ENCODE measurements at places on chromosomes 11 and 22.

DNA sequence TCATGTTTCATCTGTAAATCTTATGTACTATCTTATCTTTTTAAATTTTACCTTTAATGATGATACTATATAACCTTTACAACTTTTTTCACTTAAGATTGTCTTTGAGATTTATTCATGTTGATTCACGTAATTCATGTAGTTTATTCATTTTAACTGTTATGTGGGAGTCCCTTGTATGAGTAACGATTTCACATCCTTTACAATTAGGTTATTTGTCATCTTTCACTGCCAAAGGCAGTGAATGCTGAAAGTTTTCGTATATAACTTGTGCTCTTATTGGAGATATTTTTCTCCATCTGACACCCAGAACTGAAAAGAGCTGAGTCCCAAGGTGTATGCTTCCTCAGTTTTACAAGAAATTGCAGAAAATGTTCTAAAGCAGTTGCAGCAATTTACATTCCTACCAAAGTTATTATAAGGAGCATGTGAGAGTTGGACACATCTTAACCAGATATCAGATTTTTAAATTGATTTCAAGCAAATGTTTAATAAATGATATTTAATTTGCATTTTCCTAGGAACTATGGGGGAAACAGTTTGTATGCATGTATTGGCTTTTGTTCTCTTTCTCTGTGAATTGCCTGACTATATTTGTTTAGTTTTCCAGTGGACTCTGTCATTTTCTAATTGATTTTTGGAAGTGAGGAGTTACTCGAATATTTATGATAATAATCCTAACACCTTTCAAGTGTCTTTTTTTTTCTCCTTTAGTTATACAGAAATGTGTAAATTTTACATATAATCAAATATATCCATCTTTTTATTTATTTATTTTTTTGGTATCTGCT is 6.4 kb downstream of the ARL14EP start:
- no peak for DNase-seq

DNA sequence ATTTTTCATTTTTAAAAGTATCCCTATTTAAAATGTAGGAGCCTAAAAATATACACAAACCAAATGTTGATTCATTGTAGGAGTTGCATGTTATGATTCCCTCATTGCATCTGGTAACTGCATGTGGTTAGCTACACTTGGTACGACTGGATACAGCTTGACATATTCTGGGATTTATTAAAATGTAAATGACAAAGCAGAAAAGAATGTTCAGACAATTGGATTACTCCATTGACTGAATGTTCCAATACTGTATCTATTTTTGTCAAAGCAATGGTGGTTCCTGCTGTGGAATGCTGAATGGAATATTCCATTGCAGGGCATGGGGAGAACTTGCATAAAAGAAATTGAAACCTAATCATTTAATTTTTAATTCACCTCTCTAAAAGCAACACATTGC is 30.8 kb downstream of the BLID start:
- DNase-seq, result no peak

DNA sequence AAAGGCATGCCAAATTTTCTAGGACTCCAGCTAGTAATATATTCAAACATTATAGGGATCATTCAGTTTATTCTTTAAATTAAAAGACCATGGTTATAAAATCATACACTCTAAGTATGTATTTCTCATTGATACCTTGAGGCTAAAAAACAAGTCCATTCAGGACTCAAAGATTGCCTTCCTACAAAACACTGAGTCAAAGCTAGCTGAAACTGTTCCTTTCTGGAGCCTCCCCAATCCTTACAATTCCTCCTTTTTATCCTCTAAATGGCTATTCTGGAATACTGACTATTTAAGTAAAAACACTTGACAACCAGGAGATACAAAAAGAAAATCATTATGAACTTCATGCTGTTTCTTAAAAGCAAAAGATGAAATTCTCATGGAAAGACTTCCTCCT is 4.9 kb upstream of the TTLL12 start:
- DNase-seq, result no peak

DNA sequence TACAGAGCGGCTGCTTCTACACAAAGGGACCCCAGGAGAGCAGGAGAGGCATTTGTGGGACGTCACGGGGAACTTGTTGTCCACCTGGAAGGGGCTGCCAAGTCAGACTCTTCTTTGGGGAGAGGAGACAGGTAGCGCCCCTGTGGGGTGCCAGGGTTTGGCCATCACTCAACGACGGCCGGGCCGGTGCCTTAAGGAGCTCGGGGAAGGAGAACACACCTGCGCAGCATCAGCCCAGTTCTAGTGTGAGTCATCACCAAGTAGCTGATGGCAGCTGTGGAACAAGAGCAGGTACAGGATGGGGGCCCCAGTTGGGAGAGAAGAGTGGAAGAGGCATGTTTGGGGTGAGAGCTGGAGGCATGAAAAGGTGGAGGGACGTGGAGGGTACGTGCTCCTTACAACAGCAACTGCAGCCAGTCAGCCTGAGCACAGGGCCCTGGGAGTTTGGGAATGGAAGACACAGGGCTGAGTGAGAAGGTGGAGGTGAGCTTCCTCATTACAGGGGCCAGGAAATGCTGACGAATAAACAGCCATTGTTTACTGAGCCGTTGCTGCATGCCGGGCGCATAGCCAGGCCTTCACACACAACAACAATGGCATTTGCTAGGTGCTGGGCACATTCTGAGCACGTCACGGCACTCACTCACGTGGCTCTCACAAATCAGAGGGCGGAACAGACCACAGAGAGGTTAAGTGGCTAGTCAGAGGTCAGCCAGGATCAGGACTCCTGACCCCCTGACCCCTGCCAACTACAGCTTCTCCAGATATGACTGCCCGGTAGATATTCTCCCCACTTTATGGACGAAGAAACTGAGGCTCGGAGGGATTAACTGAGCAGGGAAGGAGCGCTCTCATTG is 29.1 kb upstream of the TP53I11 start:
- no peak for DNase-seq

GRCh38 chr11:46489656-46490560 is 98.3 kb upstream of the CHRM4 start:
- DNase-seq, result no peak

GRCh38 chr11:131841028-131841427 is 470.6 kb downstream of the NTM start:
- no peak for DNase-seq

- no peak for DNase-seq
These were observed 222.7 kb upstream of the SESN3 start for GRCh38 chr11:95453616-95454171.

- no peak for DNase-seq
These were observed 21.1 kb downstream of the SHISA8 start for GRCh38 chr22:41893591-41894375.

DNA sequence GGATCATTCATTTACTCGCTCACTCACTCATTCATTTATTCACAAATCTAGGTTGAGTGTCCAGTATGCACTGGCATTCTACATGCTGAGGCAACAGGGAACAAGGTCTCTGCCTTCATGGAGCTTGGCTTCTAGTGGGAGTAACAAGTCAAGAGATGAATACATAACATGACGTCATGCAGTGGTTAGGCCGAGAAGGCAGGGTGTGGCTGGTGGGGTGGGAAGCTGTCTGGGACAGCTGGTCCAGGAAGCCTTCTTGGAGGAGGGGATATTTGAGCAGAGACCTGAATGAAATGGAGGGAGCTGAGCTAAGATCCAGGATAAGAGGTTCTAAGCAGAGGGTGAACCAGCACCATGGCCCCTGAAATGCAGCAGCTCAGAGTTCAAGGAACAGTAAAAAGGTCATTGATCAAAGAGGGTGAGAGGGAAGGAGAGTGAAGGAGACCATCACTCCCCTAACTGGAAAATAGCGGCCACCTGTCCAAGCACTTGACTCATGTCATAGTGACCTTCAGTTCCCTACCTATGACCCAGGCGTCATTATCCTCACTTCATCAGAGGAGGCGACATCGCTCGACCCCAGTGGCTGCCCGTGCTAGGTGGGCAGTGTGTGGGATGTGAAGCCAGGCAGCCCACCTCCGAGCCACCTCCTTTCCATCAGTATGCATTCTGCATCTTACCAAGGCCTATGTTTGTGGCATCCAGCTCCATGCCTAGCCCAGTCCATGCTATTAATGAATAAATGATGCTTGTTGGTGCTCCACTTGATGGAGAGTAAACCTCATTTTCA is 105.0 kb downstream of the TSPAN18 start:
- no peak for DNase-seq

GRCh38 chr22:23113847-23114720 is 27.7 kb downstream of the RSPH14 start:
- no peak for DNase-seq

GRCh38 chr11:58502004-58502403 is 5.9 kb downstream of the OR5B21 start:
- no peak for DNase-seq

- DNase-seq, result no peak
These were observed 2.4 kb downstream of the CCS start for GRCh38 chr11:66595245-66595904.

GRCh38 chr22:45962434-45962718 is 14.6 kb downstream of the WNT7B start:
- no peak for DNase-seq

DNA sequence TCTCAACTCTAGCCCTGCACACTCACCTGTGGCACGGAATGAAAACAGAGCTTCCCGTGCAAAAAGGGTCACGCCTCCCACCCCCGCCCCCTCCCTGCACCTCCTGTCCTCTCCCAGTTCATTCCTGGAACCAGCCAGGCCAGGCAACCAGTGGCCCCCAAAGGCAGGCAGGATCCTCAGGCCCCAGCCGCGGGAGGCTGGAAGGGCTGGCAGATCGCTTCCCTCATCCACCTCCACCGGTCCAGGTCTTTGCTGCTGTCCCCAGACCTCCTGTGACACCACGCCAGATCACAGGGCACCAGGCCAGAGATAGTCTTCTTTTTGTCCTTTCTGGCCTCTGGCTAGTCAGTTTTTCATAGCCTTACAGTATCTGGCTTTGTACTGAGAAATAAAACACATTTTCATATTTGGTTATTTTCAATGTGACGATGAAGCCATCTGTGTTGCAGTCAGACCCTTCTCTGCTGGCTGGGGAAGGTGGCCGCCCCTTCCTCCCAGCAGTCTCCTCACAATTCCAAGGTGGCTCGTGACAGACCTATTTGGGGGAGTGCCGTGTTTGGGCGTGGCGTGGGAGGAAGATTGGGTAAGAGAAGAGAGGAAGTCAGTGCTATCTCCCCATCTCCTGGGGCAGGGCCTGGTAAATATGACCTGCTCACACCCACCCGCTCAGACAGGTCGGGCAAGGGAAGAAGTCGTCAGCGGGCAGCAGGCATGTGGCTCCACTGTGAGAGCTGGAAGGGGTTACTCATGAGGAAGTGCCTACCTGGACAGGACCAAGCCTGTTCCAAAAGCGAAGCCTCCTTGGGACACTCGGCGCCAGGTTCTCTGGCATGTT is 9.1 kb downstream of the SSH3 start:
- peak; percentile 61 for DNase-seq

- no peak for DNase-seq
These were observed 100.2 kb downstream of the TBC1D22A start for GRCh38 chr22:46862418-46863324.

DNA sequence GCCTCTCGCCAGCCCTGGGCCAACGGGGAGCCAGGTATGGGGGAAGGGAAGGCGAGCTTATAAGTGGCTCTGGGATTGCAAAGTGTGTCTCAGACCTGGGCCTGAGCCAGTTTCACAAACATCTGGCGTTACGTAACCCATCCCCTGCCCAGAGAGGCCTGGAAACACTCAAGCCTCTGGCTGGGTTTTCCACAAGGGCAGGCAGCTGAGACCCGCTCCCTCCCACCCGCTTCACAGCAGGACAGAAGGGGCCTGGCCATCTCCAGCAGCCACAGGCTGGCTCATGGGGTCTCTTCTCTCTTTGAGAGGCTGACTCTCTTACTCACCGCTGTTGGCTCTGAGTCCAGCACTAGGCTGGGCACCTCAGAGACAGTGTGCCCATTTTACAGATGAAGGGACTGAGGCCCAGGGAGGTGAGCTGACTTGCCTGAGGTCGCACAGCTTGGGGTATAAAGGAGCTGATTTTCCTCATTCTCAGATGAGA is 44.5 kb downstream of the TRIOBP start:
- peak; percentile 48 for DNase-seq

- peak; percentile 53 for DNase-seq
These were observed 74.6 kb upstream of the SUSD2 start for GRCh38 chr22:24106385-24107381.

DNA sequence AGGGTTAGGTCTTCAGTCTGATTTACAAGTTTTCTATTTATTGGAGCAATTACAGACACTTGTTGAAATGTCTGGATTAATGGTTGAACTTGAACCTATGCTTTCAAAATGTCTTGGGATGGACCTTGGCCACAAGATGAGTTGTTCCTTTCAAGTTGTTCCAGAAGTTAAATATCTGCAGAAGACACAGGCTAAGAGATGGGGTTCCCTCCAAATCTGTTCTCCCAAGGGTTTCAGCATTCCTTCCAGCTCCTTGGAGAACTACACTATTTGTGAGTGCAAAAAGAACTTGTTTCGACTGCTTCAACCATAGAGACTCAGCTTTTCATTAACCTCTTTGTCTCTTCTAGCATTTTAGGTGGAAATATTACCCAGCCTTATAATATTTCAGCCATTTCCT is 189.0 kb upstream of the BLID start:
- DNase-seq, result no peak

DNA sequence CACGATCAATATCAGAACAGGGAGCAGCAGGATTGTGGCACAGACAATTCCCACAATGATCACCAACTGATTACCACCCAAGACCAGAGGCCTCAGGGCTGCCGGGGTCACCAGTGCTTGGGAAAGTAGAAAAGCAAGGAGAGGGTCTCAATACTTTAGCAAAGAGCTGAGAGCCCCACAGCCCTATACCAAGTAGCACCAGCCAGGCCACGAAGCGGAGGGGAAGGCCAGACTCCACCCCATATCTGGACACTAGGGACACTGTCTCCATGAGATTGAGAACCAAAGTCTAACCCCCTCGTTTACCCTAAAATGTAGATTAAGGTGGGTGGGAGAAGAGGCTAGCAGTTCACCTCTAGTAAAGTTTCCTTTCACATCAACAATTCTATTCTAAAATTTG is 24.1 kb upstream of the SCN2B start:
- DNase-seq, result no peak

DNA sequence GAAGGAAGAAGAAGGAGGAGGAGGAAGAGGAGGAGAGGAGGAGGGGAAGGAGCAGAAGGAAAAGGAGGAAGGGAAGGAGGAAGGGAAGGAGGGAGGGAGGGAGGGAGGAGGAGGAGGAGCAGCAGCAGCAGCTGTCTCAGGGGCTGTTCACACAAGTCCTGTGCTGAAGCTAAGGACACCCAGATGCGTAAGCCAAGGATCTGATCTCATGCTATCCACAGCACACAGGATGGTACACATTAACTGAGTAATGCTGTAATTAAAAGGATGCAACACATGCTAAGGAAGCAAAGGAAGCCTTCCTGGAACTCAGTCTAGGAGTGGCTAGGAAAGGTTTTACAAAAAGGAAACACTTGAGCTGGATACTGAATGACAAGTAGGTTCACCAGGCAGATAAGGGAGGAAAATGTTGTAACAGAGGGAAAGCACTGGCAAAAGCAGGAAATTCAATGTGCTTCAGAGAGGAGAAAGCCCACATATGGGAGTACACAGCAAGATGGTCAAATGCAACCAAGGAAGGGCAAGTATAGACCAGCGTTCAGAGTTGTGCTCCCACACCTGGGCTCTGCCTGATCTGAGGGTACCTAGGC is 32.0 kb downstream of the TRIM66 start:
- no peak for DNase-seq

Measured in CD4-positive, alpha-beta T cell treated with Interleukin-15 for 1 hour (primary cell).